ENCODE measurements at places on chromosomes 12 and 14.
A peak's percentile ranks its signal among the peaks of the same experiment; 100 is the strongest.

GRCh38 chr14:77902811-77903210 lies 102.9 kb downstream of the ADCK1 start:
- no peak for DNase-seq

DNA sequence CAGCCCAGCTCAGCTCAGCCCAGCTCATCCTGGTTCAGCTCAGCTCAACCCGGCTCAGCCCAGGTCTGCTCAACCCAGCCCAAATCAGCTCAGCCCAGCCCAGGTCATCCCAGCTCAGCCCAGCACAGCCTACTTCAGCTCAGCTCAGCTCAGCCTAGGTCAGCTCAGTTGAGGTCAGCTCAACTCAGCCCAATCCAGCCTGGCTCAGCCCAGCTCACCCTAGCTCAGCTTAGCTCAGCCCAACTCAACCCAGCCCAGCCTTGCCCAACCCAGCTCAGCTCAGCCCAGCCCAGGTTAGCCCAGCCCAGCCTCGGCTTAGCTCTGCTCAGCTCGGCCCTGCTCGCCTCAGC lies 332.3 kb downstream of the TMEM121 start:
- DNase-seq, result peak; percentile 4

- no peak for DNase-seq
These were observed 839.9 kb upstream of the MGAT4C start for GRCh38 chr12:87096082-87096585.

DNA sequence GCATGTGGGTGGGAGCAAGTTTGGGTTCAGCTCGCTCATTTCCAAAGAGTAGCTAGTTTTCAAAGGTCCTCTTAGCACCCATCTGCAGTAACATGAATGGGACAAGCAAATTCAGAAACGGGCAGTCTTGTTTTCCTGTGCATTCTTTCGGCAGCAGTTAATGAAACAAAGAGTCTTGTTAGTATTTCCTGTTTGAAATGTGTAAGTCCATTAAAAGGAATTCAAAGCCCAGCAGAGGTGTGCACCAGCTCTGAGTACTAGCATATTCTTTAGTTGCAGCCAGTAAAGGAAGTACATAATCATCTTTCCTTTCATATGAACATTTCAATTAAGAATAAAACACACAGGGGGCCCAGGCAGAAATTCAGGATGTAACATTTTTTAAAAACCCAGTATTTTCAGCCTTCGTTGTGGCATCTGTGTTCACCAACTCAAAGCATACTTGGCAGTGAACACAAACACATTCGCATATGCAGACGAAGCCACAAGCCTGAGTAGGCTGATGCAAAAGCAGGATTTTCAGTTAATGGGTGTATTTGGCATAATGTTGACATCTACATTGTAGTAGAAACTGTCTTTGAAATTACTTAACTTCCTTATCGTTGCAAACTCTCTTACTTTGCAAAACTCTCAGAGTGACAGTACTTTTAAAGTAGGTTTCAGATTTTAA lies 570.0 kb upstream of the FLRT2 start:
- no peak for DNase-seq

GRCh38 chr12:89907659-89908058 lies 199.0 kb upstream of the ATP2B1 start:
- DNase-seq, result no peak

DNA sequence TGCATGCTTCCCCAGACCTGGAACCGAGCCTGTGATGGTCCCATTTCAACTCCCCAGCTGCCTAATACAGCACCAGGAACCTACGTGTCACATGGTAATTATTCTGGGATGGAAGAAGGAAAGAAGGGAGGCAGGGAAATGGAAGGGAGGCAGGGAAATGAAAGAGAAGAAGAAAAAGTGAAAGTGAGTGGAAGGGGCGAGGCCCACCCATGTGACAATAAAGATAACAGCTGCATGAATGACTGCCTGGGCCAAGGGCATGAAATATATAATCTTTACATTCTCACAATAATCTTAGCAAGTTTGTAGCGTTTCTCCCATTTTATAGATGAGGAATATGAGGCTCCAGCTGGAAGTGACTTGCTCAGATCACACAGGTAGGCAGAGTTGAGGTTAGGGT lies 245.0 kb upstream of the PWP1 start:
- DNase-seq, result no peak

GRCh38 chr12:50641566-50641965 lies 122.3 kb upstream of the ATF1 start:
- no peak for DNase-seq

DNA sequence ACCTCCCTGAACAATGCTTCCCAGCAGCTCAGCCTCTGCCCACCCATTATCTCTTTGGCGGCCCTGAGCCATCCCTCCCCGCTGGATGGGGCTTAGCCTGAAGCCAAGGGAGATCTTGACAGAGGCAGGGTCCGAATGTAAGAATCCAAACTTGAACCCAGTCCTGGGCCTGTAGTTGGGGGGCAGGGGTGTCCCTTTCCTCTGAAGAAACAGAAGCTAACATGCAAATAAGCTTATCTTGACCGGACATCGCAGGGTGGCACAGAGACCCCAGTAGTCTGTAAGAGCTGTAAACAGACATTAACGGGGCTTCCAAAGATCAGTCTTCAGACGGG lies 6.0 kb downstream of the DLK1 start:
- no peak for DNase-seq

DNA sequence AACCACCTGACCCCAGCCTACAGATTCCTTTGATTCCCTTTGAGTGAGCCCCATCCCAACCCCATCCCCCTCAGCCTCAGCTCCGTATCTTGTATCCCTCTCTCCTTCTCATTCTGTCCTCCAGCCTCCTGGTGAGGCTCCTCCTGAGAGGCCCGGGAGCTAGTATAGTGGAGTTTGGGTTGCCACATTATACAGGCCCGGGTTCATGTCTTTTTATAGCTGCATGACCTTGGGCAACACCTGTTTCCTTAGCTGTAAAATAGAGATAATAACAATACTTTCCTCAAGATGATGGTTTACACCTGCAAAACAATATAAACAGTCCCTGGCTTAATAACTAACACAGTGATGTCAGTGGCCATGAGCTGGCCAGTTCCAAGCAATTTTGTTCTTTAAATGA lies 89.8 kb downstream of the STAB2 start:
- no peak for DNase-seq

- DNase-seq, result no peak
These were observed 100.1 kb downstream of the DYRK2 start for GRCh38 chr12:67748743-67749040.

DNA sequence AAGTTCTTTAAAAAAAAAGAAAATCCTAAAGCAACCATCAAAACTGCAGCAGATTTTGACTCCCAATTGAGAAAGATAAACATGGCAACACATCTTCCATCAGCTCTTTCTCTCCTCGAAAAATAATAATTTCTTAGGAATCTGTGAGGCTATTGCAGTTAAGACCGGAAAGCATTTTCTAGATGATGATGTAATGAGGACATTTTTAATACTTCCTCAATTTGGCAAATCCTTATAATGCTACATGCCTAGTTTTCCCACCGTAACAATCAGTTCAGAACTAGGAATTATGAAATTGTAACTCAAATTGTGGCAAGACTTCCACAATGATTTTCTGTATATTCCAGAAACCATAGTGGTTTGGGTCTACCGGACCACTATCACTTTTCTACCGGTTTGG lies 180.9 kb upstream of the PDE3A start:
- DNase-seq, result no peak

DNA sequence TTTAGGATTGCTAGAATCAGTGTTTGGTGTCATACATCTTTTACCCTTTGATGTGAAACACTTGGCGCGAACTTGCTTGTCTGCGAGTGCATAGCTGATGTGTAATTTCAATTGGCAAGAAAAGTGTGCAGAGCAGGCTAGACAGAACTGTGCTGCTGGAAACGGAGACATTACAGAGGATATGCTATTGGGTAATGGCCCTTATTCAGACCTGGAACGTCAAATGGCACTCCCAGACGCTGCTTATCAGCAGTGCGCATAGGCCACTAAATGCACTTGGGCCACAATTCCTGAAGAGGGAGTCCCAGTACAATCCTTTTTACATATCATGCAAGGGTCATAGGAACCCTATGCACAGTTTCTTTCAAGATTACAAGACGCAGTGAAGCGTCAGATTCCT lies 15.7 kb upstream of the SLC10A1 start:
- peak; percentile 28 for DNase-seq

GRCh38 chr14:20809917-20810316 lies 7.3 kb upstream of the RNASE1 start:
- no peak for DNase-seq

GRCh38 chr14:105073720-105074600 lies 8.7 kb upstream of the GPR132 start:
- DNase-seq, result no peak

- no peak for DNase-seq
These were observed 787 bp upstream of the PRMT5 start for GRCh38 chr14:22929961-22930364.

DNA sequence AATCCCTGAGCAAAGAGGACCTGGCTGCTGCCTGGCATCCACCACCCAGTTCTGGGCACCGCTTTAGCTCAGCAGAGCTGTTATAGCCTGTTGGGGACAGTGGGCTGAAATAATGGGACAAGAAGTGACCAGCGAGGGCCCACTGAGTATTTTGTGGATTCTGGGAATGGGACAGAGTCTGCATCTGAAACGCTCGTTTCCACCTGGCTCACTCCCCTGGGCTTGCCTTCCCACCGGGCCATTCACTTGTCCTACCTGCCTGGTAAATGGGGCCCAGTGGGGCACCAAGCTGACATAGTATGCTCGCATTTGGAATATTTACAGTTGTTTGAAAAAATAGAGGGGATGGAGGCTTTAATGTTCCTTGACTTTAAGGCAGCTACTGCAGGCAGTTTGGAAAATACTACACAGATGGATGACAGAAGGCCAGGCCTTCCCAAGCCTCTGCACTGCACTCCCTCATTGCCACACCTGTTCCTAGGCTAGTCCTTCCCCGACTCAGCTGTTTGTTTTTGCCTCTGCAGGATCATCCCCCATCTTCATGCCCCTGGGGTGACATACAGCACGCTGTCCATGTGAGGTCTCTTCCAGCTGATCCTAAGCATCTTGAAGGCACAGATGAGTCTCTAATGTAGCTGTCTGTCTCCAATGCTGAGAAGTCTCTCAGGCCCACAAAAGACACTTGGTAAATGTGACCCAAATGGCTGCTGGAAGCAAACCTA lies 61.3 kb upstream of the DICER1 start:
- DNase-seq, result peak; percentile 43

GRCh38 chr12:116064493-116064892 lies 213.0 kb downstream of the MED13L start:
- DNase-seq, result no peak

GRCh38 chr14:68223631-68224030 lies 404.1 kb downstream of the RAD51B start:
- no peak for DNase-seq

DNA sequence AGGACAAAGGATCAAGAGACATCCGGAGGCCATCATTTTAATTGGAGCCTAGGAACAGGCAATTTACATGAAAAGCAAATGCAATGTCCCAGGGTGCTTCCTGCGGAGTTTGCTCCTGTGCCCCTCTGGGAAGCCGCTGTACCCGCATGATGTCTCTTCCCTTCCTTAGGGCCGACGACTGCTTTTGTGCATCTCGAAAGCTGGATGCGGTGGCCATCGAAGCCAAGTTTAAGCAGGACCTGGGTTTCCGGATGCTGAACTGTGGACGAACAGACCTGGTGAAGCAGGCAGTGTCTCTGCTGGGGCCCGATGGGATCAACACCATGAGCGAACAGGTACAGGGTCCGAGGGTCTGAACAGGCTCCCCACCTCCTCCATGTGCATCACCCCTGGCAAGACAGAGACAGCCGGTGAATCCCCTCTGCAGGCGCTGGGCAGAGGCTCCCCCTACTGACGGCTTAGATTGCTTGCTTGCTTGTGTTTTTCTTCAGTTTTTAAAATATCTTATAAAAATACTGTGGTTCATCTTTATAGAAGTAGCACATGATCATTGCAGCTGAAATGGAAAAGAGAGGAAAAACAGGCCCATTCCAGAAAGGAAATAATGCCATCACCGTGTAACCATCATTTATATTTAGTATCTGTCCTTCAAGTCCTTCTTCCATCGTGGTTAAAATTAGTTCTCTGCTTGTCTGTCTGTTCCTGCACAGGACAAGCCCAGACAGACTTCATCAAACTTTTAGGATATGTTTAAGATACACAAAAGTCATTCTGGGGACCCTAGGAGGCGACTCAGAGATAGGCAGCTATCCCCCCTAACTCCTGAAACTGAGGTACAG lies 75.4 kb upstream of the PWP1 start:
- peak; percentile 76 for DNase-seq

GRCh38 chr14:56660677-56661389 lies 81.2 kb downstream of the TMEM260 start:
- peak; percentile 12 for DNase-seq

GRCh38 chr12:100279607-100280244 lies 12.7 kb downstream of the SCYL2 start:
- DNase-seq, result no peak

DNA sequence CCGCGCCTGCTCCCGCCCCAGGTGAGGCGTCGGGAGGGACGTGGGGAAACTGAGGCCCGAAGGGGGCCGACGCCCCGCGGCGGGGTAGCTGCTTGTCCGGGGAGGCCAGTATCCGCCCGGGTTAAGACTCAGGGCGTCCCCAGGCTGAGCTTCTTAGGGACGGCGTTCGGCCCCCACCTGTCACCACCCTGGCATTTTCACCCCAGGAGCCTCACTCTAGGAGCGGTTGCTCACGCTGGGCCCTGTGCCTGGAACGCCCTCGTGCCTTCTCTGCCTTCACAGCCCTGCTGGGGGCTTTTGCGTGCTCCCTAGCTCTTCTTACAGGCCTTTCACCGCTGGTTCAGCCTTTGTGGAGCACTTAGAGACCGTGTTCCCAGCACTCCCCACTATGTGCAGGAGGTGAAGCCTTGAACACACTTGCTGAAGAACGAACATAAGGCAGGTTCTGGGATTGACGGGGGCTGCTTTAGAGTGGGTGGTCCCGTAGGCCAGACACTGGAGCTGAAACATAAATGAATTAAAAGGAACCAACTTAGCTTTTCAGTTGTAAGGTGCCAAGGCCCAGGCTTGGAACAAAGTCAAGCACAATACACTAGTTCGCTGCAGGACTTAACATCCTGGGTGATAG lies 601 bp downstream of the ZNF839 start:
- peak; percentile 28 for DNase-seq

DNA sequence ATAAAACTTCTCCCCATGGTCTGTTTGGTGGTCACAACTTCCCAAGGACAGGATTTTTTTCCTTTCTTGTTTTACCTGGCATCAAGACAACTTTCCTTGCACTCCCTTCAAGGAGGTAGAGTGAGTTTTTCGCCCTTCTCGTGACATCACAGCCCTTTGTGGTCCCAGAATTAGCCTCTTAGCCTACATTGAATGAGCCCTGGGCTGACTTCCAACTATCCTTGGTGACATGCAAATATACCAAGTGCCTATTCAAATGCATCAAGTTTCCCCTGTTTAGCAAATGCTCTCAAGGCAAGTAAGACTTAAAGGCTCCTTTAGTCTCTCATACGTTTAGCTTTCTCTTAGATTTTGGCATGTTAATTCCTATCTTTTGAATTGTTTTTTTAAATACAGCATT lies 36.6 kb downstream of the TC2N start:
- no peak for DNase-seq

GRCh38 chr14:28896337-28896736 lies 129.8 kb downstream of the FOXG1 start:
- no peak for DNase-seq

GRCh38 chr14:91249841-91250616 lies 5.5 kb upstream of the GPR68 start:
- DNase-seq, result no peak

GRCh38 chr12:18502422-18502968 lies 235.3 kb downstream of the PLCZ1 start:
- no peak for DNase-seq

All from WERI-Rb-1 (cell line).